ENCODE measurements at places on chromosomes 16 and 17. TPM values are rescaled to one million over a fixed set of nuclear protein-coding genes. Genes with fewer than 3 reads are reported as not detected.

Gene C17orf113
- 0.85 TPM for total RNA-seq

Gene TBC1D3
- not detected for total RNA-seq

Gene TAT
- not detected for total RNA-seq

Gene CCL1
- total RNA-seq = not detected

Gene CCL2
- total RNA-seq = not detected

Gene TUBG2
- total RNA-seq = 8.7 TPM

Gene TMC5
- not detected for total RNA-seq

Gene CTRL
- total RNA-seq = 2.6 TPM

Gene SGSM2
- 33.5 TPM for total RNA-seq

Gene PRR35
- not detected for total RNA-seq

Gene LPO
- total RNA-seq = not detected

Gene PYCARD
- 141 TPM for total RNA-seq

Gene P2RX5
- total RNA-seq = 2.4 TPM

Gene RCVRN
- total RNA-seq = not detected

Gene SPNS3
- not detected for total RNA-seq

Gene EXOC3L1
- total RNA-seq = not detected

Gene TBC1D26
- not detected for total RNA-seq

Gene PDPR
- total RNA-seq = 7.0 TPM

Gene CACNA1H
- 17.6 TPM for total RNA-seq

Gene SLC13A2
- total RNA-seq = not detected

Gene TNFRSF13B
- not detected for total RNA-seq

Gene NAGS
- total RNA-seq = 1.8 TPM

Gene KCNH4
- total RNA-seq = 0.24 TPM

Gene MYH8
- not detected for total RNA-seq

Gene KRT9
- total RNA-seq = not detected

Gene MYH1
- total RNA-seq = not detected

Gene C17orf78
- not detected for total RNA-seq

Gene CD300LB
- total RNA-seq = not detected

Gene IGSF6
- total RNA-seq = not detected

Gene ENPP7
- total RNA-seq = not detected

Gene FGF11
- total RNA-seq = 0.45 TPM

Gene EFCAB5
- 0.08 TPM for total RNA-seq

Gene BICDL2
- total RNA-seq = 0.24 TPM

Gene RNF43
- 5.6 TPM for total RNA-seq

Gene NHLRC4
- total RNA-seq = 0.56 TPM

Gene BEAN1
- 1.4 TPM for total RNA-seq

Gene TMEM238L
- not detected for total RNA-seq

Gene CD300H
- not detected for total RNA-seq

Gene KRT33B
- total RNA-seq = not detected

Gene TBC1D3L
- total RNA-seq = 1.9 TPM

Gene EVPLL
- not detected for total RNA-seq

Gene HOXB8
- 0.69 TPM for total RNA-seq

Gene EIF5A
- 839 TPM for total RNA-seq

Measured in SK-MEL-5 (cell line).